ENCODE measurements at places on chromosomes 2 and 18. TPM values are rescaled to one million over a fixed set of nuclear protein-coding genes. Genes with fewer than 3 reads are reported as not detected.

MYO5B gene
- total RNA-seq, result 0.30 TPM

CXCR1 gene
- 0.12 TPM for total RNA-seq

BCL2L11 gene
- 164 TPM for total RNA-seq

COBLL1 gene
- total RNA-seq, result 234 TPM

RIT2 gene
- total RNA-seq, result not detected

CXXC1 gene
- 136 TPM for total RNA-seq
